Activated T-cell treated with anti-CD3 and anti-CD28 coated beads, Interleukin-2, amount 50 U/mL, for 72 hours (primary cell): ENCODE measurements at places on chromosomes 13 and 19. TPM values are rescaled to one million over a fixed set of nuclear protein-coding genes. Genes with fewer than 3 reads are reported as not detected.

Gene TEX30
- 34.0 TPM for total RNA-seq

Gene METTL21C
- not detected for total RNA-seq

Gene GIPR
- 5.9 TPM for total RNA-seq

Gene HTR2A
- not detected for total RNA-seq
